ENCODE measurements at places on chromosomes 7 and 10.
A peak's percentile ranks its signal among the peaks of the same experiment; 100 is the strongest.

- DNase-seq: no peak
Measured at GRCh38 chr7:147990942-147991341, 599.6 kb upstream of the C7orf33 start.

DNA sequence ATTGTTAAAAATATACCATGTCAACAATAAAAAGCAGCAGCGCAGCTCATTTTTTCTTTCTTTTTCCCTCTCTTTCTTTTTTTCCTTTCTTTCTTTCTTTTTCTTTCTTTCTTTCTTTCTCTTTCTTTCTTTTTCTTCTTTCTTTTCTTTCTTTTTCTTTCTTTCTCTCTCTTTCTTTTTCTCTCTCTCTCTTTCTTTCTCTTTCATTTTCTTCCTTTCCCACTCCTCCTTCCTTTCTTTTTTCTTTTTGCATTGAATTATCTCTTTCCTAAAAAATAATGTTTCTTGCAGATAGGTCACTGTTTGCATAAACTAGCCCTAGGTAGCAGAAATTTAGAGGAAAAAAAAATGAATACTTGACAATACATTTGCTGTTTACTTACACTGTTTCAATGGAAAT lies 755.1 kb upstream of the COBL start:
- no peak for DNase-seq

DNA sequence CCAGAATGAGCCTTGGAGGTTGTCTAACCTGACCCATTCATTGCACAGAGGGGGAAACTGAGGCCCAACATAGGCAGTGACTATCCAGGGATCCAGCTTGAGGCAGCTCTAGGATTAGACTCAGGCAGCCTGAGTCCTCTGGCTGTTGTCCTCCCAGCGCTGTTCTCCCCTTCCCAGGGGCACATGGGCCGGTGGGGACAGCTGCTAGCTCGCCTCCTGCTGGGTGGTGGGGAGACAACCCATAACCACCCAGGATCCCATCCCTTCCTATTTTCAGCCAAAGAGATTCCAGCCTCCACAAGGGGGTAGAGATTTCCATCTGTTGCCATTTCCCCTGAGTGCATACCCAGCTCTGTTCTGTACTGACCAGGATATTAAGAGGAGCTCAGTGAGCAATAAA lies 145.1 kb upstream of the GPR26 start:
- no peak for DNase-seq

DNA sequence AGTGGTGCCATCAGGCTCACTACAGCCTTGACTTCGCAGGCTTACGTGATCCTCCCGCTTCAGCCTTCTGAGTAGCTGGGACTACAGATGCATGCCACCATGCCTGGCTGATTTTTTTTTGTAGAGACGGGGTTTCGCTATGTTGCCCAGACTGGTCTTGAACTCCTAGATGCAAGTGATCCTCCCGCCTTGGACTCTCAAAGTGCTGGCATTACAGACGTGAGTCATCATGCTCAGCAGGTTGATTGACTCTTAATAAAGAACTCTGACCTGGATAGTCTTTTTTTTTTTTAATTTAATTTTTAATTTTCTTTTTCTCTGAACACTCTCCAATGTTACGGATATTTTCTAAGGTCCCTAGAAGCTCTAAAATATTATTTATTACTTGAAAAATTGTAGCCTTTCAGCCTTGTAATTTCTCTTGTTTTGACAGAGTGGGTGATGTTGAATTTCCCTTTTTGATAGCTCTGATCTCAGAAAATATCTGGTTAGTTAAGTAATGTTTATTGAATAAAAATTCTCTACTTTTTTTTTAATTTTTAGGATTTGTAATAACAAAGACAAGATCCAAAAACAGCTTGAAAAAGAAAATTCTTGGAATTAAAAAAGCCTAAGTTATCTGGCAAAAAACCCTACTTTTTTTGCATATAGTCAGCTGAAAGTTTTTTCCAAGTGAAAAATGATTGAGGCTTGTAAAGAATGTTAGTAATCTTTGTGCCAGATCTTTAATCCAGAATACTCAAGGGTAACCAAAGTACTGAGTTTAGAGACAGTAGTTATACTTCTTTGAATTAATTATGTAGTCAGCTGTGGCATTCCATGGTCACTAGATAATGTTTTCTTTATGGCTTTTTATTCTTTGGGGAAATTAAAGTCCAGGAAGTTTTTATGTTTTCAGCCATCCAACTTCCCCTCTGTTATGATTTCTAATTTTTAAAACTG lies 26.7 kb downstream of the TBC1D12 start:
- peak; percentile 37 for DNase-seq

DNA sequence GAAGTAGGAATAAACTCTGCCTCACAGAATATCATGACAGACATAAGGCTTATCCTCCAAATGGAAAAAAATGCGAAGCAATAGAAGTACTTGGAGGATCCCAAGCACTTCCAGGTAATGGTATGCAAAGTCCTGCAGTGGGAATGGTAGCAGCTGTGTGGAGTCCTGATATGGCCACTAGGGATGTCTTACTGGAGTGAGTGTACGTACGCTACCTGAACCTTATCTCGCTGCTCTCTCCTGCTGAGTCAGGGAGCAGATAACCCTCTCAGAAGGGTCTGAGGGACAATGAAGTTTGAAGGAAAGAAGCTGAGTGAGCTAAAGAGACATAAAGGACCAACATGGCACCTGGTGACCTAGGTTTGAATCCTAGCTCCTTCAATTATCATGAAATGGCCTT lies 42.2 kb downstream of the CH25H start:
- no peak for DNase-seq

GRCh38 chr7:95527033-95527775 lies 41.5 kb downstream of the ASB4 start:
- peak; percentile 43 for DNase-seq

DNA sequence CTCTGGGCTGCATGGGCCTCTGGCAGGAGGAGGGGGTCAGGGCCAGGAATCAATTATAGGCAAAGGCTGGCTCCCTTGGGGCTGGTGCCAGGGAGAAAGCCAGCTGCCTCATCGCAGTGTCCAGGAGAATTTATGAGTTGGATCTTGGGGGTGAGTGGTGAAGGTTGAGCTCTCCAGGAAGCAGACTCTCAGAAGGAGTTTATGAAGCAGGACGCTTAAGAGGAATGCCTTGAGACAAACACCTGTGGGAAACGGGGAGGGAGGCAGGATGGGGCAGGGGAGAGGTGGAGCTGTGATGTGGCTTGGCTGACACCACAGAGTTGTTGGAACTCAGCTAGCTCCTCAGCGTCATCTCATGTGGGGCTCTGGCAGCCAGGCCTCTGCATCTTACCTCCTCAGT lies 428.5 kb downstream of the RPS24 start:
- no peak for DNase-seq

DNA sequence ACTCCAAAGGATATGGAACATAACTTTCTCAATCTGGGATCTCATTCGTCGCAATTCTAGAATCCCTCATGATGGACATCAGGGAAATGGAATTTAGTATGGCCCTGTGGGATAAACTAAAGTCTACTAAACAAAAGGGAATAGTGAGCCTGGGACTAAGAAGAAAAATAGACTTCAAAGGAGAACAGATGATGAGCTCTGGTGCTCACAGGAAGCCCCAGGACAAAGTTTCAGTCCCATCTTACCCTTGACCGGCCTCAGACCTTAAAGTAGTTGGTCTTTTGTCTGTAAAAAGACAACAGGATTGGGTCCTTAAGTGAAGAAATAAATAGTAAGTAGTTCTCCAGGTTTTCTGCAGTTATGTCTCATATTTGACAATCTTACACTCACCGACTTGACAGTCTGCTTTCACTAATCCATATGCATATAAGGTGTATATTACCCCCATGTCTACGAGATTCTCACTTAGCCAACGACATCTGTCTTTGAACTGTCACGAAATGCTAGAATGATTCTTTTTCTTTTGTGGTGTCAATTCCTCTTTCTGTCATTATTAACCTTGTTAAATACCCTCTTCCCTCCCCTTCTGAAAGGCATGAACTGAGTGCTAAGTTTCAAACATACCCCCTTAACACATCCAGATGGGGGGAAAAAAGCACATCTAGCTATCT lies 10.9 kb upstream of the IKZF1 start:
- no peak for DNase-seq

DNA sequence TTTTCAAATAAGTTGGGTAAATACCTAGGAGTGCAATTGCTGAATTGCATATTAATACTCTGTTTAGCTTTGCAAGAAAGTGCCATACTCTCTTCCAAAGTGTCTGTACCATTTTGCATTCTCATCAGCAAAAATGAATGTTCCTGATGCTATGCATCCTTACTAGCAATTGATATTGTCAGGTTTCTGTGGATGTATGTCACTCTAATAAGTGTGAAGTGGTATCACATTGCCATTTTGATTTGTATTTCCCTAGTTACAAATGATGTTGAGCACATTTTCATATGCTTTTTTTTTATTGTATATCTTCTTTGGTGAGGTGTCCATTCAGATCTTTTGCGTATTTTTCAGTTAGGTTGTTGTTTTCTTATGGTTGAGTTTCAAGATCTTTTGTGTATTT lies 230.4 kb upstream of the MAGI2 start:
- no peak for DNase-seq

DNA sequence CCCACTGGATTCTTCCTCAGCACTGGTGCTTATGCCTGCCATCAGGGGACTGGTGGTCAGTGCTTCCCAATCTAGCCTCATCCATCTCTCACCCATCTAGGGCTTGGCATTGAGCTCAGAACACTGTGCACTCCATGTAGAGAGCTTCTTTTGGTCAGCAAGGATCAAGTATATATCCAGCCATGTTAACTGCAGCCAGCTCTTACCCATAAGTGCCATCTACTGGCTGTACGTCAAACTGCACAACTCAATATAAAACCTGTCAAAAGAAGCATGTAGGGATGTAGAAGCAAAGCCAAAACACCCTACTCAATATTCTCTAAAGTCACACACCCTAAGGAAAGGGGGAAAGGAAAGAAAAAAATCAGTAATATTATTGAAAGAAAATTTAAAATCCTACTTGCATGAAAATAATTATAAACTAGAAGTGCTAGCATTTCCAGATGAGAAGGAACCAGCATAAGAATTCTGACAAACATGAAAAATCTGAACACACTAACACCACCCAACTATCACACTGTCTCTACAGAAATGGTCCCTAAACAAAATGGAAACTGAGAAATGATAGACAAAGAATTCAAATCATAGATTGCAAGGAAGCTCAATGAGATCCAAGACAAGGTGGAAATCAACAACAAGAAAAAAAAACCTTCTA lies 531.1 kb upstream of the STEAP1 start:
- DNase-seq: peak; percentile 1

DNA sequence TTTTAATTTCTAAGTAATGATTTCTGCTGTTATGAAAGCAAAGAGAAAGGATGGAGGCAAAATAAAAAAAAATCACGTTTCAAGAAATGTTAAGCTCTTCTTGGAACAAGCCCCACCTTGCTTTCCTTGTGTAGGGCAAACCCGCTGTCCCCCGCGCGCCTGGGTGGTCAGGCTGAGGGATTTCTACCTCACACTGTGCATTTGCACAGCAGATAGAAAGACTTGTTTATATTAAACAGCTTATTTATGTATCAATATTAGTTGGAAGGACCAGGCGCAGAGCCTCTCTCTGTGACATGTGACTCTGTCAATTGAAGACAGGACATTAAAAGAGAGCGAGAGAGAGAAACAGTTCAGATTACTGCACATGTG lies 2.4 kb downstream of the ADRB1 start:
- DNase-seq: no peak

DNA sequence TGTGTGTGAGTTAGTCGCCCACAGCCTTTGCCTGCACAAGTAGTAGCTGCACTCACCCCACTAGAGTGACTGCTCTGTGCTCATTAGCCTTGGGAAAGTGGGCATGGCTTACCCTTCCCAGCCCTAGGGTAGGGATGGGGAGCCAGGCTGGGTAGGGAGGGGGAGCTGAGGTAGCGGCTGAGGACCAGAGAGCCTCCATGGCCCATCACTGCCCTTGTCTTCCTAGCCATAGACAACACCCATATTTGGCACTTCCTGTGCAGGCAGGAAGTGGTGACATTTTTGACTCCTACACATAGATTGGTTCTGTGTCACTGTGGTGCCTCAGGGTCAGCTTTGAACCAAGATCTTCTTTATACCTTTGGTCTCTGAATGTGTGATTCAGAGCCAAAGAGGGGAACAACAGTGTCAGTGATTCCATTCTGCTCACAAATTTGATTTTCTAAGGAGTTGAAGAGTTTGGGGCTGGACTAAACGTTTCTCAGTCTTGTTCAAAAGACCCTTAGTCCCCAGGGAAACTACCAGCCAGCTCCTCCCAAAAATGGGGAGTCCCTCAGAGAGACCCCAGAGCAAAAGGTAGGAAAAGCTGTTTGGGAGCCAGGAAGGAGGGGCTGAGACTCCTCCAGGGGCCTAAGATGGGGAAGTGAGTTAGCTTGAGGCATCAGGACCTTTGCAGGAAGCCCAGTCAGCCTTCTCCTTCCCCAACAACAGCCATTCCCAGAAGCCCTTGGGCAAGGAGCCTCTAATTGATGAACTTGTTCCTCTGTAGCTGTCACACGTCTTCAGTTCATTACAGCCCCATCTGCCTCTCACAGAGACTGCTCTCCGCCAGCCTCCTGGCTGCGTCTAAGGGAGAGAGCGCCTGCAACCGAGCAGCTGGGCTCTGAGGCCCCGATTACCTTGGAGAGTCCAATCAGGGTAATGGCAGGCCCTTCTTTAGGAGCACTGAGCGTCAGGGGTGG lies 135.0 kb downstream of the CDH23 start:
- no peak for DNase-seq

DNA sequence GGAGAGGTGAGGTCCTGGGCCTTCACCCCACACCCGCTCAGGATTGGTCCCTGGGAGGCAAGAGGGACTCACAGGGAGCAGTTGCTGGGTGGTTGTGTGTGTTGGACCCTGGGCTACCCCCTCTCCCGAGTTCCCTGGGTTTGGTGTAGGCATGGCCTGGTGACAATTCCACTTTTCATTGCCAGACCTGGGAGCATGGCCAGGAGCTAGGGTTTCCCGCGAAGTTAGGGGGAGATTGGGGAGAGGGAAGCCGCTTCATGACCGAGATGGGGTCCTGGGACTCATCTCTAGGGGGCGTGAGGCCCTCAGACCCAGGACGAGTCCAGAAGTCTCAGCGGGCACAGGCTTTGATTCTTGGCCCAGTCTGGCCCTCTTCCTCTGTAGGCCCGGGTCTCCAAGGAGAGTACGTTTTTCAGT lies 606 bp downstream of the PALD1 start:
- no peak for DNase-seq

- no peak for DNase-seq
Measured at GRCh38 chr10:126673565-126673964, 3.1 kb upstream of the C10orf90 start.

DNA sequence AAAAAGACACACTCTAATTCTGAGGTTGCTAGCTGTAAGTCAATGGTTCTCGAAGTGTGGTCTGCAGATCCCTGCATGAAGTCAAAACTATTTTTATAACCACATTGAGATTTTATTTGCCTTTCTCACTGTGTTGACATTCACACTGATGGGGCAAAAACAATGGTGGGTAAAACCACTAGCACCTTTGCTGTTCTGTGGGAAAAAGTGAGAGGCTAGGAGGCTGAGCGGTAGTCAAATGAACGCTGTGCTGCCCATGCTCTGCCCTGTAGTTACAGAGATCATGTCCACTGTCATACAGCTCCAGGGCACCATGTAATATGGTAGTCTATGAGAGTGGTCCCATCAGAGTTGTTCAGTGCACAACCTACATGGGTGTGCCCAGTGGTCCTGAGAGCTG lies 21.6 kb upstream of the PDCD4 start:
- no peak for DNase-seq

All from hepatic stellate cell (primary cell).